ENCODE measurements at places on chromosomes 3 and 15.

GRCh38 chr15:42093966-42094365 is 396 bp downstream of the PLA2G4D start:
- no peak for DNase-seq

GRCh38 chr15:50945725-50946124 is 37.2 kb downstream of the AP4E1 start:
- peak; percentile 32 for DNase-seq

- DNase-seq: no peak
Measured at GRCh38 chr15:39663704-39664250, 82.9 kb downstream of the THBS1 start.

DNA sequence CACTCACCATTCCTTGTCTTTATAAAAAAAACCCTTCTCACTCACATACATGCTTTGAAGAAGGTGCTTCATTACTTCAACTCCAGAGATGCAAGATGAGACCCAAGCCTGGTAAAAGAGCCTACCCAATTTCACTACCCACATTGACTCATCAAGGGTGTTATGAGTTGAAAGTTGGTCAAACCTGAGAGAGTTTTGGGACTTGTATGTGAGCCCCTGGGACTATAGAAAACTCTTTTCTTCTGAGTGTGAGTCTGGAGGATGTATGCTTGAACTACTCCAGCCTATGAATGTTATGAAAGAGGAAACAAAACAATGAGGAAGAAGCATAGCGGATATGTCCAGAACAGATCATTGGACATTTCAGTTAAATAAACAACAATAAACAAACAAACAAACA is 106.5 kb upstream of the SATB1 start:
- DNase-seq: no peak

DNA sequence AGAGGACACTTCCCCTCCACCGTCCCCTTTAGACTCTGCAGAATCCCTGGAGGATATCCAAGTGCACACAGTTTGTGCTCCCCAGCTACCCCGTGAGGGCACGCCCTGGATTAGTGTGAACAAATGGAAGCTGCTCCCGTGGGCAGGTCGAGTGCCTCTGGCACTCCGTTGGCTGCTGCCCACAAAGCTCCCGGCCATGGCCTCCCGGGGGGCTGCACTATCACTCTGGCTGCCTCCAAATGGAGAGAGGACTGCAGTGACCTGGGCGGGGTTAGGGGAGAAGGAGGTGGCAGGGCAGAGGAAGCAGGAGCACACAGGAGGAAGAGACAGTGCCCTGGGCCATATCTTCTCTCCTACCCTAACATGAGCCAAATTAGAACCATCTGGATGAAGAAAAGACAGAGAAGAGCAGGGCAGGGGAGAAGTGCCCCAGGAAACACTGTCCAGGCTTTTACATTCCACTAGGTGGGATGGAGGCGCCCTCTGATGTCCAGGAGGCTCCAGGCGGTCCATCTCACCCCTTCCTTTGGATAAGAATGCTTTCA is 29.4 kb upstream of the ACAD9 start:
- no peak for DNase-seq

- DNase-seq: no peak
Measured at GRCh38 chr3:38153221-38153620, 12.1 kb upstream of the OXSR1 start.

- DNase-seq: no peak
Measured at GRCh38 chr3:18217507-18218174, 207.5 kb downstream of the SATB1 start.

DNA sequence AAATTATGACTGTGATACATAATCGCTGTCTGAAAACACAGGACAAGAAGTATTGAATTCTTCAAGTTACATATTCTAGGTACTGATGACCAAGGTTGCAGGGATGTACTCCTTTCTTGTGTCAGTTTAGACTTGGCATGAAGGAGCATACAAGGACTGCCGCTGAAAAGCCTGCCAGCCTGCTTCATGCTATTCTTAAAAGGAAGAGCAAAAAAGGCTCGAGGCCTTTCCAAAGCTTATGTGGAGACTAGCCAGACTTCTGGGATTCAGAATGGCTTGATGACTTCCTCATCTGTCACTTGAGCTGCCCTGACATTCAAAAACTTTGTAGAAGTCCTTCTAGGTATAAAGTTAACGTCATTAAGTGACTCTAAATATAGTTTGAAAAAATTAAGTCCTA is 92.0 kb downstream of the CADM2 start:
- DNase-seq: no peak

- DNase-seq: peak; percentile 54
Measured at GRCh38 chr3:58041826-58042324, 33.7 kb downstream of the FLNB start.

DNA sequence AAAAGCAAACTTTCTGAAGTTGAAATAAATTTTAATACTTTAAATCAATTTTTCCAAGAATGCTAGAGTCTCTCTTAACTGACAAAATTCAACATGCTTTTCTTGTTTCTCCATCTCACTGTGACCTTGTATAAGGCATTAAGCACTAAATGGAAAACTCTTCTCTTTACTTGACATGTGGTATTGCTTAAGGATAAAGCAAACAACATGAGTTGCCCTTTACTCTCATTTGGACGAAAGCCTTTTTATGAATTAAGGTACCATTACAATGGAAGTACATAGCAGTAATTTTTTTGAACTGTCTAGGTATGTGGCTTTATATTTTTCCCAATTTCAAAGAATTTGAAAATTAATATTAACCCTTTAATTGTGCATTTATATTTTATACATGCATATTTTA is 1.4 kb downstream of the STRIT1 start:
- no peak for DNase-seq

GRCh38 chr15:65028338-65028737 is 1.1 kb downstream of the MTFMT start:
- no peak for DNase-seq

DNA sequence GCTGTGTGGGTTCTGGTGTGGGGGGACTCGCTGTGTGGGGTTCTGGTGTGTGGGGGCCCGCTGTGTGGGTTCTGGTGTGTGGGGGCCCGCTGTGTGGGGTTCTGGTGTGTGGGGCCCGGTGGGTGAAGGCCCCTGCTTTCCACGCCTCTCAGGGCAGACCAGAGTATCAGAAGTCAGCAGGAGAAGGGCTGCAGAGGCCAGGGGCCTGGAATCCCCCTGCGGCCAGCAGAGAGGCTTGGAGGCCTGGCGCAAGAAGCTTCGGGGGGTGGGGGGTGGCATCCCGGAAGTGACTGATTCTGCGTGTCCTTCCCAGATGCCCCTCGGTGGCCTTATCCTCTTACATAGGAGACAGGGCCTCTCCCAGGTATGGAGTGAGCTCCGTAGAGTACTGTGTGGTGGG is 37.4 kb downstream of the TNK2 start:
- no peak for DNase-seq

- DNase-seq: peak; percentile 89
Measured at GRCh38 chr3:133644768-133645167, 17.0 kb downstream of the TOPBP1 start.

DNA sequence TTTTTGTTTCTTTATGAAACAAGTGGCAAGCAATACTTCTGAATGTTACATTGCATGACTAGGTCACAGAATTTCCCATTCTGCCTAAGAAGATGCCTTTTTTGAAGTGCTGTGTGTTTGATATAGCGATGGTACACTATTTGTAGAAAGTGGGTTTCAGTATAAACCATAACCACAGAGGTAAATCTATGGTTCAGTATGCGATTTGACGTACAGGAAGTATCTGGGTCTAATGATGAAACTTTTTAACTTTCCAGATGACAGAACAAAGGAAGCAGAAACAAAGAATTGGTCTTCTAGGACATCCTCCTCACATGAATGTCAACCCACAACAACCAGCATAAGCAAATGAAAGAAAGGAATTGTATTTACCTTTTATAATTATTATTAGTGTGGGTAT is 133.4 kb upstream of the BHLHE40 start:
- no peak for DNase-seq

- no peak for DNase-seq
Measured at GRCh38 chr15:91490211-91490610, 363.3 kb upstream of the SLCO3A1 start.

- no peak for DNase-seq
Measured at GRCh38 chr15:61654918-61655317, 405.3 kb downstream of the VPS13C start.

DNA sequence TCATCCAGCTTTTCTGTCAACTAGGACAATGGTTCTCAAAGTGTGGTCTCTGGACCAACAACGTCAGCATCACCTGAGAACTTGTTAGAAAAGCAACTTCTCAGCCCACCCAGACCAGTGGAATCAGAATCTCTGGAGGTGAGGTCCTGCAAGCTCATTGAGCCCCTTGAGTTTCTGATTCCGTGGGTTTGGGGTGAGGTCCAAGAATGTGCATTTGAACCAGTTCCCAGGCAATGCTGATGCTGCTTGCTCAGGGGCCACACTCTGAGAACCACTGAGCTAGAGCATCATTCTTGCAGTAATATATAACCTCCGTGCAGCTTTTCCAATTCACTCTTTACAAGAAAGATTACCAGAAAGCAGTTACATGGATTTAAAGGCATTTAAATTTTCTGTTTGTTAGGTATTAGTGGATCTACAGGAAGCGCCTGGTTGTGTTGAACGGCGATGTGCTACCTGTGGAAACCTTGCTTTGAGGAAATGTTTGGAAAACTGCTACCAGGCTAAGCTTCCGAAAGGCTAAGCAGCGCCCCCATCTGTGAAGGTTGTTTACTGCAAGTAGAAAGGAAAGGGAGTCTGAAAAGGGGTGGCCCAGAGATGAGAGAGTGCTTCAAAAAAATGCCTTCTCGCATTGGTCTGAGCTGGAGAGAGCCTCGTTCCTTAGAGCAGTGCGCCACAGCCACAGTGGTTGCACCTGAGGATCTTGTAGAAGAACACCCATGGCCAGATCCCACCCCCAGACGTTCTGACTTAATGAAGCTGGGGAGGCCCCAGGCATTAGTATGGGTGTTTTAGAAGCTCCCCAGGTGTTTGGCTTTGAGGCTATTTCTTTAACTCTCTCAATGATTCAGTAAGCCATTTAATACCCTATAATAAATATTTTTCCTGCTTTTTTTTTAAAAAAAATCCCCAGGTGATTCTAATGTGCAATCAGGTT is 50.0 kb downstream of the RLBP1 start:
- peak; percentile 65 for DNase-seq

GRCh38 chr15:47727676-47728075 is 10.4 kb downstream of the SEMA6D start:
- no peak for DNase-seq

DNA sequence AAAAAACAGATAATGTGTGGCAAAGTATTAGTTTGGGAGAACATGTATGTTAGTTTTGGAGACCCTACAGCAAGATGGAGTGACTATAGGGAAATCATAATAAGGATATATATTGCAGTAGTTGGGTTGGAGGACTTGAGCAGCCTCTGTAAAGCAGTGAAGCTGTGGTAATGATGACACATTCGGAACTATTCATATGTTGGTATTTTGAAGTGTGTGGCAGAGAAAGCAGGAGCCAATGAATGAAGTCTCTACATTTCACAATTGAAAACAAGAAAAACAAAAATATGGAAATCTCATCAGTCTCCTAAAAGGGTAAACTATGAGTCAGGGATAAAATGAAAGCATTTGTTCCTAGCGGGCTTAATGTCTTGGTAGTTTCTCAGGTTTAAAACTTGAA is 645.9 kb downstream of the OTOL1 start:
- no peak for DNase-seq

DNA sequence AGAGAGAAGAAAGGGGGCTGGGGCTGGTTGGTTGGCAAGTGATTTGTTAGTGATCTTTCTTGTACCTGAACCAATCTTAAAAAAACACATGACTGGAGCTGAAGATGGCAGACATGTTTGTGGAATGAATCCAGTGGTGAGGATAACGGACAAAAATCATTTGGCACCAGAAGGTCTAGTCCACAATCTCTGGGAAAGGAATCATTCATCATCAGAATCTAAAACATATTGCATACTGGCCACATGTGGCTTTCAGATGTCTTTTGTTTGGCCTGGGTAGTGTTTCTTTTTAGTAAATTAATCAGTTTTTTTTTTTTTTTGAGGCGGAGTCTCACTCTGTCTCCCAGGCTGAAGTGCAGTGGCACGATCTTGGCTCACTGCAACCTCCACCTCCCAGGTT is 5.0 kb downstream of the NEK11 start:
- DNase-seq: no peak

- DNase-seq: no peak
Measured at GRCh38 chr3:72555714-72556113, 292.5 kb downstream of the SHQ1 start.

DNA sequence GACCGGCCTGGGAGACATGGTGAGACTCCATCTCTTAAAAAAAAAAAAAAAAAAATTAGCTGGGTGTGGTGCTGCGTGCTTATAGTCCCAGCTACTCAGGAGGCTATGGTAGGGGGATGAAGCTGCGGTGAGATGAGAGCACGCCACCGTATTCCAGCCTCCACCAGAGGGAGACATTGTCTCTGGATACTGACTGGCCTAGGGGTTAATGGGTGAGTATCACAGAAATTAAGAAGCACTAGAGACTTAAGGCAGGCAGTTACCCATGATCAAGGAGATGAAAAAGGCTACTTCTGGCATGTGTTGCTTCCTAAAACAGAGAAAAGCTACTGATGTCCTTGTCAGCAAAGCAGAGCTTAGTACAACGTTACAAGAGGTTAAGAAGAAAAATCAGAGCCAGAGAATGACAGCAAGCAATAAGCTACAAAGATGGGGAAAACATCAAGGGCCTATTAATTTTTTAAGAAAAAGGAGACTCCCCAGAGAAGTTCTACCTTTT is 8.6 kb downstream of the TFRC start:
- peak; percentile 66 for DNase-seq

DNA sequence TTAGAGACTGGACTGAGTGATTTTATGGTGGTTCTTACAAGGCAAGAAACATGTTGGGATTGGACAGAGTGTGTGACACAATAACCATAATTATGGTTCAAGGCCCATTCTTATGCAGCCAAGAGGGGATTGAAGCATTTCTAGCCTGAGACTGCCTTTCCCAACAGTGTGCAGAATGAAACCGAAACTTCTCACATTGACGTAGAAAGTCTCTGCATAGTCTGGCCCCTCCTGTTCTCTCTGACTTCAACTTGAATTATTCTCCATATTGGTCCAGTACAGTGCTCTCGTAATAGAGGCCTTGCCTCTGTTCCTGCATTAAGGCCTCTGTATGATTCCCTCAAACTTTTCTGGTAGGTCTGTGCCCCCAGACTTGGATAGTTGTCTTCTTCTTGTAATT is 138.3 kb downstream of the DIPK2A start:
- no peak for DNase-seq

- DNase-seq: no peak
Measured at GRCh38 chr3:42264399-42265058, 1.5 kb downstream of the CCK start.

- DNase-seq: no peak
Measured at GRCh38 chr3:67388738-67389137, 265.7 kb downstream of the SUCLG2 start.

Data from endothelial cell of umbilical vein (primary cell).